Stimulated activated CD8-positive, alpha-beta memory T cell treated with anti-CD3 and anti-CD28 coated beads, Interleukin-4, amount 100 ng/mL, for 48 hours (primary cell): ENCODE measurements at places on chromosomes 5 and 9.

GRCh38 chr9:106862821-106863720, at the start of gene ZNF462:
ZNF462 (plus strand) TSS chr9:106863166; CDS start chr9:106923384, 60,218 bp downstream.
- DNase-seq = no peak

- peak; percentile 75 for DNase-seq
Measured at GRCh38 chr5:177607452-177608192, 7.7 kb downstream of the B4GALT7 start.

DNA sequence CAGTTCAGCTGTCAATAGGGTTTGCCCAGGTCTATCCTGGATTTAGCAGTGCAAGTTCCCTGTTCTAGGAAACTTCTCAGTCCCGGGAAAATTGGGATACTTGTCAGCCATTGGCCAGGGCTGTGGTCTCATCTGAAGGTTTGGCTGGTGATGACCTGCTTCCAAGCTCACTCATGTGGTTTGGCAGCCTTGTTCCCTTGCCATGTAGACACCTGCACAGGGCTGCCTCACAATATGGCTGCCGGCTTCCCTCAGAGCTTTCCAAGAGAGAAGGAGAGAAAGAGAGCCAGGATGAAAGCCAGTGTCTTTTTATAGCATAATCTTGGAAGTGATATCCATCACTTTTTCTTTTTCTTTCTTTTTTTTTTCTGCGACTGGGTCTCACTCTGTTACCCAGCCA, 37.7 kb upstream of the HMCN2 start:
- no peak for DNase-seq

- peak; percentile 28 for DNase-seq
Measured at GRCh38 chr9:6096821-6097220, 81.4 kb upstream of the RANBP6 start.

- no peak for DNase-seq
Measured at GRCh38 chr9:137497921-137498719, 39.0 kb upstream of the NSMF start.

GRCh38 chr5:139038613-139039305, 159.4 kb downstream of the SIL1 start:
- no peak for DNase-seq

DNA sequence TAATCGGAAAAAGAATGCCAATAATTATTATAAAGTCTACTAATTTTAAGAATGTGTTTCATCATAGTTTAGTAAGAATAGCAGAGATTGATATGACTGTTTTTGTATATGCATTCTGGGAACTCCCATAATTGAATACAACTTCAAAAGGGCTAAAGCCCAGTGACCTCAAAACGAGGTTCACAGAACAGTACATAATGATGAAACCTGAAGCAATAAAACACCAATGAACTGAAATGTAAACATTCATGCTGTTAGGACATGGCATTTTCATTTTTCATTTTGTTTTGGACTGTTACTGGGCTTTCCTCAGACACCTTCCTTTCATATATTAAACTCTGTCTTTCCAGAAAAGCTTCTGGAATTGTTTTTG, 684 bp upstream of the JMY start:
- DNase-seq = no peak

DNA sequence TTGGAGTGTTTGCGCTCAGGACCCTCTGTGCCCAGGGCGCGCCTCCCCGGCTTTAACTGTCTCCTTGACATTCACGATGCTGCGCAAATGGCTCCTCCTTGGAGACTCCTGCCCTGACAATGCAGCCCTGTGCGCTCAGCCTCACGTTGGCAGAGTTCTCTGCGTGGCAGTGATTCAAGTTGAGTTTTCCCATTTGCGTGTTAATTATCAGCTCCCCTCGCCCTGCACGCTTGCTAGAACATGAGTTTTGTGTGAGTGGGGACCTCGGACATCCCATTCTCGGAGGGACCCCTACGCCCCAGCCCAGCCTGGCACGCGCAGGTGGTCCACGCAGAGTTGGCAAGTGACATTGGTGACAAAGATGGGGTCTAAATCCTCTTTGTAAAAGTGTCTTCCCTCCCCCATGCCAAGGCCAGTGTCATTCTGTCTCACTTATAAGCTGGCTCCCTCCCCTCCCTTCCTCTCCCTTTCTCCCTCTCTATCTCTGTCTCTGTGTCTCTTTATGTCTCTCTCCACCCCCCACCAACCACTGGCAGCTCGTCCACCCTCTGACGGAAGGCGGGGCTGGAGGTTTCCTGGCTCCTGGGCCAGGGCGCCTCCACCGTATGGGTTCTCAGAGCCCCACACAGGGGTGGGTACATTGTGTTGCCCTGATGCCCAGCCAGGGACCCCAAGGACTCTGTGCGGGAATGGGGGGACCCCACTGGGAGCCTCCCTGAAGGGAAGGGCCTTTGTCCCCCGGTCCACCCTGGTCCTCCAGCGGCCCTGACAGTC, 169.3 kb downstream of the OLFM1 start:
- DNase-seq = no peak

- no peak for DNase-seq
Measured at GRCh38 chr5:106454651-106455415, 1215.9 kb downstream of the EFNA5 start.

DNA sequence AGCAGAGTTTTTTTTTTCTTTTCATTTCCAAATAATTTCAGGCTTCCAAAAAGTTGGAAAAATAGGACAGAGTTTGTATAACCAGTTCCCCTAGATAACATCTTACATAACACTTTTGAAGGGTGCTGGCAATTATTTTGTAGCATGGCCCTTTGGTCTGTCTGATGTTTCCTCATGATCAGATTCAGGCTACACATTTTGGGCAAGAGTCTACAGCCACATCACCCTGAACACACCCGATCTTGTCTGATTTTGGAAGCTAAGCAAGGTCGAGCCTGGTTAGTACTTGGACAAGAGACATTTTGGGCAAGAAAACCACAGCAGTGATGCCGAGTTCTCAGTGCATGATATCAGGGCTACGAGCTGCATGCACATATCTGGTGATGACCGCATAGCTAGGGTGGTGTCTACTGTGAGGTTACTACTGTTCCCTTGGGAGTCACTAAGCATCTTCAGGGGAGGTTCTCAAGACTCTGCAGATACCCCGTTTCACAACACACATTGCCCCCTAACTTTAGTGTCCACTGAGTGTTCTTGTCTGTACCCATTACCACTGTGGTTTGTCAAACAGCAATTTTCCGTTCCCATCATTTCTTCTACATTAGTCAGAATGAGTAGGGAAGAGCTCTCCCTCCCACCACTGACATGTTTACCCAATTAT, 86.2 kb downstream of the TTC39B start:
- DNase-seq = no peak

DNA sequence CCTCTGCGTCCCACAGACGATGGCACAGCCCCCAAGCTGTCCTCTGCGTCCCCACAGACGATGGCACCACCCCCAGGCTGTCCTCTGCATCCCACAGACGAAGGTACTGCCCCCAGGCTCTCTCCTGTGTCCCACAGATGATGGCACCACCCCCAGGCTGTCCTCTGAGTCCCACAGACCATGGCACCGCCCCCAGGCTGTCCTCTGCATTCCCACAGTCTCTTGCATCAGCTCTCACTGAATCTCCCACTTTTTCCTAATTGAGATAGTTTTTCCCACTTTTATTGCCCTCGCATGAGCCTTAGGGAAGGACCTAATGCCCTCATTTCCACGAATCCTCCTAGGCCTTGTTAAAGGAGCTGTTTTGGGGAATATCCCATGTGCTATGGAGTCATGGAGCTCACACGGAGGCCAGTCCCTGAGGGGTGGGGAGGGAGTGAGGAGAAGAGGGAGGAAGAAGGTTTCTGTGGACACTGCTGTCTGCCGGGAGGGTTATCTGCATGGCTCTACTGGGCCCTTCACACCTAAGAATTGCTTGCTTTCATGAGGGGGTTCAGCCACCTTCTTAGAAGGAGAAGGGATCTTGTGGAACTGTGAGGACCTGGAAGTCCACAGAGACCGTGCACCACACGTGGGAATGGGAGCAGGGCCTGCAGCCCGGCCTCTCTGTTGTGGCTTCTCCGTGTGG, 58.2 kb upstream of the PTCH1 start:
- no peak for DNase-seq

GRCh38 chr9:136831002-136831719, 11.1 kb upstream of the AJM1 start:
- no peak for DNase-seq

DNA sequence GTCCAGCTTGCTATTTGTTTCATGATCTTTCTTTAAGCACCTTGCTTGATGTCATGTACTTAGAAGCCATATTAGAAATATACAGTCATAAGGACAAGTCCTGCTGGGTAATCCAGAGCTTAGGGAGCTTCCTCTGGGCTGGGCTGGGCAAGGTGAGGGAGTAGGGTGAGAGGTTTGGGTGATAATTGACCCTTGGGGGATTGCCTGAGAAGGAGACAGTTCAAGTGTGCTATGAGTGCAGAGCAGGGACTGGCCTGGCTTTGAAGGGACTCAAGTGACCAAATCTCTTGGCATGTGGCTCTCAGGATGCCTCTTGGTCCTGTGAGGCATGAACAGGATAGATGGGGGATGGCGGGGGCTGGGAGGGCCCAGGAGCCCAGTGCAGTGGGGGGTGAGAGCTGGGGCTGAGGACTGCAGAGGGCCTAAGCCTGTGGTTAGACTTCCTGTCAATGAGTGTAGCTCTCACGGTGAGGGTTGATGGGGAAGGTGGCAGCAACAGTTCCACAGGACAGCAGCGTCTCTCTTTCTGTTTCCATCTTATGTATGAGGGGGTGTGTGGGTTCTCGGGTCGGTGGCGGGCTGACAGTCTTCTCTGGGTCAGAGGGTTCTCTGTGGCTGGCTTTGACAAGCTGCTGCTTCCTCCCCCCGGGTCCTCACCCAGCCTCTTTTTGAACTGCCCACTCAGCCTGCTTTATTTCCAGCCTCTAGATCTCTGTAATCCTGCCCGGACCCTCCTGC, 53.5 kb downstream of the RGS3 start:
- peak; percentile 85 for DNase-seq

DNA sequence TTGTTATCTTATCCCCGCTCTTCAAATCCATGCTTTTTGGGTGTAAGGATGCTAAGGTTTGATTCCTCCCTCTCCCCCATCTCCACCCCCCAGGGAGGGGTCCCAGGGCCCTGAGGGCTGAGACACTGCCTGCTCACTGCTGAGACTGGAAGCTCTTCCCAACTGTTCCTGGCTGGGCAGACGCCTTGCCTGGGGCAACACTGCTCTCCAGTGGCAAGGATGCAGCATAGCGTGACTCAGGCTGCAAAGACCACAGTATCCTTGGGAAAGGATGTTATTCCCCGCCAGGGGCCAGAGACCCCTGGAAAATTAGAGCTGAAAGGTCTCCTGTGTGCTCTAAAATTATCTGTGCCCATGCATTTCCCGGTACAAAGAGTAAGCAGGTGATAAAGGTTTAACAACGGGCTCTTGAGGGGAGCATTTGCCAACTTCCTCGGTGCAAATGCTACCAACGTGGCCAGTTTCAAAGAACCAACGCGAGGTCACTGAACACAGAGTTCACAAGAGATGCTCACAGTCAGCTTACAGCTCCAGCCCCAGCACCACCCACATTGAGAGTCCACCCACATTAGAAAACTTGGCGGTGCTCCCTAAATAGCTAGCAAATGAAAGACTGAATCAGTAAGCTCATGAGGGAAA, 271.9 kb downstream of the NSG2 start:
- DNase-seq = no peak

DNA sequence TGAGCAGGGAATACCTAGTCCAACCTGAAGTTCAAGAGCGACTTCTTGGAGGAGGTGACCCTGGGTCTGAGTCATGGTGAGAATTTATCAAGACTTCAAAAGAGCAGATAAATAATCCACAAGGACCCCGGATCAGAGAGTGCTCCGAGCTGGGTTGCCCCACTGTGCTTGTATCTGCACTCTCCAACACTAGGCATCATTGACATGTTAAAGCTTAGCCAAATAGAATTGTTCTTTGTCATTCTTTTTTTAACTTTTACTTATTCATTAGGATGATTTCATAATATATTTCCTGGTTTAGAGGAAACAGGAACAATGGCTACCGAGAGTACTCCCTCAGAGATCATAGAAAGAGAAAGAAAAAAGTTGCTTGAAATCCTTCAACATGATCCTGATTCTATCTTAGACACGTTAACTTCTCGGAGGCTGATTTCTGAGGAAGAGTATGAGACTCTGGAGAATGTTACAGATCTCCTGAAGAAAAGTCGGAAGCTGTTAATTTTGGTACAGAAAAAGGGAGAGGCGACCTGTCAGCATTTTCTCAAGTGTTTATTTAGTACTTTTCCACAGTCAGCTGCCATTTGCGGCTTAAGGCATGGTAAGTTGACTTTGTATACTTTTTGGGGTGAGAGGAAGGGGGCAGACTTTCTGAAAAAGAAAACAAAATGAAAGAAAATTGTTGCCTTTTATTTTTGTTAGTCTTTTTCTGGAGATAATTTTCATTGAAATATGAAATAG, at the start of gene CARD6:
CARD6 (plus strand) TSS at position 300 of the 738 bp plus-strand sequence; CDS start at position 316, 16 bp downstream.
- DNase-seq = no peak

GRCh38 chr5:125134216-125135081, 388.0 kb upstream of the ZNF608 start:
- DNase-seq = no peak

DNA sequence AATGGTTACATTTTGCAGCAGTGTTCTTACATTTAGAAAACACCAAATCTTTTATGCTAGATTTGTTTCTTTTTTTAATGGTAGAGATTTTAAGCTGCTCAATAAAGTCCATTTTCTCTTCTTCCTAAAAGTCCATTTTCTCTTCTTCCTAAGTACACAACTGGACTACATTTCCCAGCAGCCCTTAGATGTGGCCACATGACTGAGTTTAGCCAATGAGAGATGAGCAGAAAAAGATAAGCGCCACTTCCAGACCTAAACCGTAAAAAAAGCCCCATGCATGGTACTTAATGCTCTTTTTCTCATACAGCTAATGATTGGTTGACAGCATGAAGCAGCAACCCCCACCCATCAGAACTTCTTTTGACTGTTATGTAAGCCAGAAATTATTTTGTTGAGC, 206.7 kb downstream of the FAM114A2 start:
- DNase-seq = no peak

GRCh38 chr5:140073296-140073695, 30.2 kb upstream of the NRG2 start:
- DNase-seq = no peak

DNA sequence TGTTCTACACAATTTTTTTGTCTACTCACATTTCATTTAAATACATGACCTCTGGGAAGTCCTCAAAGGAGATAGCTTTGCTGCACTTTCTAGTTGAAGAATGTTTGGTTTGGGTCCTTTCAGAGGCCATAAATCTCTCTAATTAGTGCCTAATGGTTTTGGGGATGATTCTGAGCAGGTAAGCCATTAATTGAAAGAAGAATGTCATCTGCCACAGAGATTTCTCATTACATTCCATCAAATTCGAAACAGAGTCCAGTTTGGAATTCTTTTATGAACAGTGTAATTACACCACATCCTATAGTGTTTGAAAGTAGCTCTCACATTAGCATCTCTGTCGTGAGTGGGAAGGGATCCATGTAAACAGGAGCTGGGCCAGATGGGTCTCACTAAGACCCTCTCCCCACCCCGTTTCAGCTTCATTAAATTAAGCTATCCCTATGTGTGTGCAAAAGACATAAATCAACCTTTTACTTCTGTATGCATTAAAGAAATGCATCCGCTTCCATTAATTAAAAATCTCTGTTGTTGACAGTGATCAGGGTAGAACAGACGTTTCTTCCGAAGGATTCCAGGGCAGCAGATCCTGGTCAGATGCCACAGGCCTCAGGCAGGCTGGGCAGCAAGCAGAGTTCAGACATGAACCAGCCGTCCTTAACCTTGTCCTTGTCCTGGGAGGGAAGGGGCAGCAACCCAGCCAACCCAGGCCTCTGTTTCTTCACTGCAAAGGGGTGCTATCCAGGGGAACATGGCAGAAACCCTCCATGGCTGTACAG, 99.8 kb upstream of the MAP1B start:
- DNase-seq = no peak

GRCh38 chr5:151601391-151601790, 10.3 kb upstream of the FAT2 start:
- DNase-seq = no peak

- no peak for DNase-seq
Measured at GRCh38 chr9:121857928-121858327, 206.5 kb downstream of the DAB2IP start.
